ENCODE measurements at places on chromosomes 6 and 20.

DNA sequence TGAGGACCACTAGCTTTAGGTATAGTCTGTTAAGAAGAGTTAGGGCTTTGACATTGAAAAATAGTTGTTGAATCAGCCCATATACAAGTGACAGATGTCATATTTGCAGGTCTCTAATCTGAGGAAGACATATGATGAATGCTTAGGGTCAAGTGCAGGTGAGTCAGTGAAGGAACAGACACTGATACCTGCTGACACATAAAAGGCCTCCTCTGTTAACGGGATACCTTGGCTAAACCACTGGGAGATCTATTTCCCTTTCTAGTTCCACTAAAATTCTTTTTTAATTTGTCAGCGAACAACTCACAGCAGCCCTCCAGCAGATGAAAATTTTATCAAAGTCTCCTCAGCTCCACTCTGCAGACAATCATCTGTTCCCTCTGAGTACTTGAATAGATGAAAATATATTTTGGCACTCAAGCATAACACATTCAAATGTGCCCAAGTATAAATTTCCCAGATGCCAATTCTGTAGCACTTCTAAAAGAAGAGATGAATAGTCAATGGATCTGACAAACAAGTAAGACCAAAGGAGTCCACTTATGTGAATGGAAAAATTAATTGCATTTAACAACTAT lies 154.0 kb downstream of the KIF16B start:
- no peak for DNase-seq

- DNase-seq, result no peak
Measured at GRCh38 chr6:155079985-155080452, 84.9 kb downstream of the TIAM2 start.

DNA sequence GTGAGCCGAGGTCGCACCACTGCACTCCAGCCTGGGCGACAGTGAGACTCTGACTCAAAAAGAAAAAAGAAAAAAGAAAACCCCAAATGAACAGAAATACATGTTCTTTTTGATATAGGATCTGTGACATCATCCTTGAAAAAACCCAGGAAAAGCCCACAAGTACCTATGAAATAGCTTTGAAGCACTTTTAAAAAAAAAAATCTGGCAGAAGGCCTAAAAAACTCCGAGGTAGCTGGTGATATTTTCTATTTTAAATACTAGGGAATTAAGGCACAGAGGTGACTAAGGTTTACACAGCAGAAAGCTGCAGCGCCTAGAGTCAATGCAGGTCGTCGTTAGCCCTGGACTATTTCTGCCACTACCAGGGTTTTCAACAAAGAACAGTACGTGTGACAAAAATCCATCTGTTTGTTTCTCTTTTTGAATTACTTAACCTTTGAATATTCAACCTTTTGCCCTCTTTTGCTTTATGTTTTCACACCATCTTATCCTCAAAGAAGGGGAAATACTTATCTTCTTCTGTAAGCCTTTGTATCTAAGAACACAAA lies 39.4 kb upstream of the EEF1A1 start:
- DNase-seq, result no peak

GRCh38 chr6:166460473-166461437 lies 78.0 kb upstream of the MPC1 start:
- no peak for DNase-seq

GRCh38 chr6:13357551-13358075 lies 29.3 kb upstream of the TBC1D7 start:
- peak; percentile 63 for DNase-seq
